ENCODE measurements at places on chromosomes 11 and 22.

- no peak for DNase-seq
Observed at GRCh38 chr11:60119710-60120109, 31.2 kb downstream of the MS4A2 start.

GRCh38 chr11:84408946-84409411 is 1122.8 kb upstream of the CCDC90B start:
- no peak for DNase-seq

DNA sequence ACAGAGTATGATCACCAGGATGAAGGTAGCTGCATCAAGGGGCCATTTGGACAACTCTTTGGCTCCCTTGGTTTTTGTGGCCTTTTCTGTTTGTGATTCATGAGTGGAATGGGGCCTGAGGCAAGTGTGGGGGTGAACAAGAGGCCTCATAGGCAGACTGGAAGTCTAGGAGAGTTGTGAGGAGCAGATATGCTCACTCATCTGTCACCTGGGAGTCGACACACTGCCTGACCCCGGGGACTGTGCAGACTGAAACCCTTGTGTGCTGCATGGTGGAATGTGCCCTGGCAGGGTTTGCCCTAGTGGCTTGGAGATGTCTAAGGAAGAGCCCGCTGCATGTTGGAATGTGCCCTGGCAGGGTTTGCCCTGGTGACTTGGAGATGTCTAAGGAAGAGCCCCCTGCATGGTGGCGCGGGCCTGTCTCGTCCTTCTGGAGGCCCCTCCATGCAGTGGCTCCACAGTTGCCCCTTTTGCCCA is 60.0 kb downstream of the MED15 start:
- no peak for DNase-seq

DNA sequence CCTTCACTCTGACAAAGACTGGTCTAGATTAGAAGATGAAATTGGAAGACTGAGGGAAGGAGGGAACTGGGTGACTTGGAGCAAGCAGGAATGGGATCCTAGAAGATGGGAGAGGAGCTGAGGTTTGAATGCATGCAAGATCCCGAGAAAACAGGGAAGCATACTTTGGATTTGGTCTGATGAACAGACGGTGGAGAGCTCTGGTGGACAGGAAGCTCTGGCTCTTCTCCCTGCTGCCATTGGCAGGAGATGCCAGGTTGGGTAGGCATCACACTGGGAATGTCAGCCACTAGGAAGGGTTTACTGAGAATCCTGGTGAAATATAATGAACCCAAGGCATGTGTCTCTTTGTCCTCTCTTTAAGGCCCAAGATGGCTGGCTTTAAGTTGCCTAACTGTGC is 16.5 kb downstream of the NAV2 start:
- DNase-seq, result no peak

GRCh38 chr22:37187891-37188761 is at the start of gene C1QTNF6:
Gene C1QTNF6, minus strand, starts transcription at chr22:37188247. Its CDS starts 34 bp downstream, at chr22:37188213.
- no peak for DNase-seq

DNA sequence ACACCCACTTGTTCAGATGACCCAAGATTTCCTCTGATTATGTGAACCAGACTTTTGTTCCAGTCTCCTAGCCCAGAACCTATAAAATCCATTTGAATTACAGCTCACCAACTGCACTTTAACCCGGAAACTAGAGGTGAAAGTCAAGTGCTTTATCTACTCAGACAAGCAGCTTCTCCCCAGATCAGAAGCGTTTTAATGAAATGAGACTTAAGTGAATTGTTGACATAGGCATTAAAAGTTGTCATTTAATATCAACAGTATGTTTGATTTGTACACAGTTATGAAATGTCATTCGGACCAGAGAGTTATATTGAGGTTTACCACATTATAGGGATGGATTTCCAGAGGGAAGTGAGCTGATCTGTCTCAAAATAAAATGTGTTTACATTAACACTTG is 52.0 kb downstream of the CADM1 start:
- DNase-seq, result no peak

All from CD8-positive, alpha-beta memory T cell (primary cell).